ENCODE measurements at places on chromosomes 2 and 18.

DNA sequence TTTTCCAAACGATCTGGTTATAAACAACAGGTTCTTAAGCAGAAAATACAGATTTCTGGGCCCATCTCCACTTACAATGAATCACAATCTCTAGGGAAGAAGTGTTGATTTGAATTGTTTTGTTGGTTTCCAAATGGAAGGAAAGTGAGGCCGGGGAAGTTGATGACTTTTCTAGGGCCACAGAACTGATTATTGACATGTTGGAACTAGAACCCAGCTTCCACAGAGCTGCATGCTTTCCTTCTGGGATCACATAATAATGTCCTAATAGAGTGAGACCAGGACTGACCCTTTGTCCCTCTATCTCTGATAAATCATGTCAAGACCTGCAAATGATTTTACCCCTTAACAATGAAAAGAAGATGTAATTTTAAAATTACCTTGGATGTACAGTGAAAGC, 332.2 kb downstream of the OSR1 start:
- no peak for DNase-seq

GRCh38 chr2:239942871-239943311, 82.3 kb downstream of the NDUFA10 start:
- no peak for DNase-seq

DNA sequence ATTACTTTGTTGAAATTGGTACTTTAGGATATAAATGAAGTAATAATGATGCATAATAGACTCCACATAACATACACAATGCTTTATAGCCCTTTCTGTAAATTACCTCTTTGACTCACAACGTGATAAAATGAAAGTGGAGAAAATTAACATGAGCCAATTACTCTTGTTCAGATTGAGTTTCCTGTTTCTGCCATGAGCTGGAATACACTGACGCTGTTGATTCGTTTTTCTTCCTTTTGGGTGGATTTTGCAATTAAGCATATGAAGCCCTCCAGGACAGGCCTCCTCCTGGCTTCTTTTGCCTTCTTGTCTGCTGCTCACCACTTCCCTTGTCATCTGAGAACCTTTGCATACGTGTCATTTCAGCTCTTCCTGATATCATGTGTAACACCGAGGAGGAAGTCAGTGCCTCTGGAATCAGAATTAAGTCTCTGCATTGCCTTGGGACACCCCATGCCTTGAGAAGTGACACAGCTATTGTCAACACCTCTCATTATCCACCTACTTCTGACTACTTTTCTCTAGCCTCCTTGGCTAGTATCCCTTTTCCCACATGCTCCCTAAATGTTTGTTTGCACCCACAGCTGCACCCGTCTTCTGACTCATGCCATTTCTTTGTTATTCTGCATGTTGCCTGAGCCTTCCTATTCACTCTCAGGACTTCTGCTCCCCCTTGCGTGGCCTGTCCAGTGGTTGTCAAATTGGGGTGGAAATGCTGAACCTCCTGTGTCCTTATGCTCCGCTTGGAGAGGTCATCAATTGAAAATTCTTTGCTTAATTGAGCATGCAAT, 134.1 kb downstream of the FMNL2 start:
- no peak for DNase-seq

DNA sequence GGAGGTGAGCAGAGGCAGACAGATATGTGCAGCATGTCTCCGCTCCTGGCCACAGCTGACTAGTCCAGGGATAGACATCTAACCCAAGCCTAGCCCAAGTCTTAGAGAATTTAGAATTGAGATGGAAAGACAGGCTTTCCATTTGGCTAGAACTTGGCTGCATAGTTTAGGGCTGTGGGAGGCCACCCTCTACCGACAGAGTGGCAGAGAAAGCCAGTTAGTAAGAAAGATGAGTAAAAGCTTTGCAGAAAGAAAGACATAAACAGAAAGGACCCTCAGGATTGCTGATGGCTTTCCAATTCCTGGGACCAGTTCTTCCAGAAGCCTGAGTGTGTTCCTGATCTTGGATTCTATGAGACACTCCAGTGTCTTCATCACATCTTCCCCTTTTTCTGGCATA, 62.1 kb downstream of the DYM start:
- DNase-seq, result no peak

DNA sequence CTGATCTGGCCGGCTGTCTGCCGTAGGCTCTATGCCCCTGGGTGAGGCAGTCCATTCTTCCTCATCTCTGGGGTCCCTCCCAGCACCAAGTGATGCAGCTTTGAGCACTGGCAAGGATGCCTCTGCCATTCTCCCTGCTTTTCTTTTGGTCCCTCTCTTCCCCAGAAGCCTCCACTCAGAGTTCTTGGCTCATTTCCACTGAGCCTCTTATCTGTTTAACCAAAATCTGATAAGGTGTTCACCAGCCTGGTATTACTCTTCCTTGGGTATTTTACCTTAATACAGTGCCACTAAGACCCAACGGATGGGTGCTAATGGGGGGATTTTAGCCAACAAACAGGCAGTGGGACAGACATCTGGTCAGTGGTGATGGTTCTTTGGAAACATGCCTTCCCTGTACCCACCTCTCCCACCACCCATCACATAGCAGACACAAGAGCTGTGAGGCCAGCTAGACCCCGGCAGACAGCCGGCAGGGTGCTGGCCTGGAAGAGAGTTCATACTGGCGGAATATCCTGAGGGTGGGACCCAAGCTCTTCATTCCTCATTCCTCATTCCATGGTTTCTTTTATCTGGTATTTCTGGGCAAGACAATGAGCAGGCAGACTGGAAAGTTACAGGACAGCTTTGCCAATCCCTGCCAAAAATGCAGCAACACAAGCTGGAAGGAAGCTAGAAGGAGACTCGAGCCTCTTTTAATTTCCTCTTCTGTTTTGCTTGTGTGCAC, 34.6 kb downstream of the ZBTB7C start:
- no peak for DNase-seq

- DNase-seq, result no peak
Measured at GRCh38 chr2:101952551-101952950, 39.2 kb upstream of the IL1R2 start.

- no peak for DNase-seq
Measured at GRCh38 chr2:63520793-63521192, 67.5 kb downstream of the WDPCP start.

GRCh38 chr2:2837746-2838547, 506.9 kb upstream of the MYT1L start:
- no peak for DNase-seq

GRCh38 chr18:13292736-13293135, 74.2 kb downstream of the LDLRAD4 start:
- DNase-seq, result no peak
